ENCODE measurements at places on chromosomes 7 and 10.

GRCh38 chr10:3935933-3936359, 150.9 kb upstream of the KLF6 start:
- DNase-seq = no peak

- DNase-seq = no peak
Observed at GRCh38 chr10:123821136-123821535, 70.5 kb downstream of the CPXM2 start.

GRCh38 chr7:140672382-140673062, at the start of gene ADCK2:
Gene ADCK2, plus strand, starts transcription at chr7:140672945. Its CDS starts 386 bp downstream, at chr7:140673331.
- peak; percentile 18 for DNase-seq

DNA sequence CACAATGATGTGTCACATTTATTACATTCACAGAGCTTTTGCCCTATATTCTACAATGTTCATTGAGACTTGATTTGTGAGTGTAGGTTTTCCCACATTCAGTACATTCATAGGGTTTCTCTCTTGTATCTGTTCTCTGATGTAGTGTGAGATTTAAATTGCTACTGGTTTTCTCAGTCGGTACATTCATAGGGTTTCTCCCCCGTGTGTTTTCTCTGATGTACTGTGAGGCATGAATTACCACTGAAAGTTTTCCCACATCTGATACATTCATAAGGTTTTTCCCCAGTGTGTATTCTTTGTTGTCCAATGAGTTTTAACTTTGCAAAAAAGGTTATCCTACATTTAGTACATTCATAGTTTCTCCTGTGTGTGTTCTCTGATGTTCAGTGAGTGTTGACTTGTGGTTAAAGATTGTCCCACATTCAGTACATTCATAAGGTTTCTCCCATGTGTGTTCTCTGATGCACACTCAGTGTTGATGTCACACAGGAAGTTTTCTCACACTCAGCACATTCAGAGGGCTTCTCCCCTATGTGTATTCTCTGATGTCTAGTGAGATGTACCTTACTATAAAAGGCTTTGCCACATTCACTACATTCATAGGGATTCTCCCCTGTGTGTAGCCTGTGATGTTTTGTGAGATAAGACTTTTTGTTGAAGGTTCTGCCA, 63.0 kb downstream of the ZNF248 start:
- DNase-seq = no peak

GRCh38 chr10:28300027-28300426, 2.8 kb downstream of the MPP7 start:
- DNase-seq = no peak

DNA sequence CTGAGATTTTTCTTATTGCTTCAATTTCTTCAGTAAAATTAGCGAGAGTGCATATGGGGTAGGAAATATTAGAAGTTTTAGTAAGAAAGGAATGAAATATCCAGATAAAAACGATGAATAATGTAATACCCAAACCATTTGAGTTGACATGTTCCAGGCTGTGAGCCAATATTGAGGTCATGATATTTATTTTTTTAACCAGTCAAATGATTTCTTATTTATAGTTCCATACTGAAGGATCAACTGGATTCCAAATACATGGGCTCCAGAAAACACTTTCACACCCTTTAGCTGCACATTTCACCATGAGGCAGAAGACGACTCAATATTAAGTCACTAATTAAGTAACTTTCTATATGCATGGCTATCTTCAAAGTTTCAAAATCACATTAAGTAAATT, 312.5 kb downstream of the PPP1R3A start:
- DNase-seq = no peak

DNA sequence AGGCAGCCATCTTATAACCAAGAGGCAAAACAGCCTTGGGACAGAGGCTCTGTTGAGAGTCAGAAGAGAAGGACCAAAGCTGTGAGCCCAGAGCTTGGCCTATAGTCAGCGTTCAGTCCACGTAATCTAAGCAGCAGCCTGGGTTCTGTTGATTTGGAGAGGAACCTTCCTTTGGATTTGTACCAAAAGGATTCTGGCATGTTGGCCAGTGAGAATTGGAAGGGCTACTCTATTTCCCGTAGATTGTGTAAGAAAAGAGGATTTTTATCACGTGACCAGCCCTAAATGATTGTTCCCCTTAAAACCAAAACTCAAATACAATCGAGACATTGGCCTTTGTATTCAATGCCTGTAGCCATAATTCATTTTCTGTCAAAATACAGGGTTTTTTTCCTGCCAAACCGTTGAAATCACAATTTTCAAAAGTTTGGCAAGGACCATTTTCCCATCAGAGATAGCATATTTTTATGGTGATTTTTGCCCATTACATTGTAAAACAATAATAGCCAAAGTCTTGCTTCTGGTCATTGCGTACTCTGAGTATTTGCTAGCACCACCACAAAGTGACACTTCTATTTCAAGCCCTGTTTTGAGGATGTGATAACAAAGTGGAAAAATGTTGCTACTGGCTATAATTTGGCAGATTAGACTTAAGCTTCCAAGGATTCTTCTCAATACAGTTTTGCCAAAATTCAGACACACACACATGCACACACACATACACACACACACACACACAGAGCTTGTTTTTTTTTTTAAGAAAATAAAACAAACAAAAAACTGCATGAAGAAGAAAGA, 23.1 kb upstream of the BMPER start:
- no peak for DNase-seq

- no peak for DNase-seq
Observed at GRCh38 chr10:47379445-47379785, 4.7 kb downstream of the ZNF488 start.
